ENCODE measurements at places on chromosomes 4 and X.

DNA sequence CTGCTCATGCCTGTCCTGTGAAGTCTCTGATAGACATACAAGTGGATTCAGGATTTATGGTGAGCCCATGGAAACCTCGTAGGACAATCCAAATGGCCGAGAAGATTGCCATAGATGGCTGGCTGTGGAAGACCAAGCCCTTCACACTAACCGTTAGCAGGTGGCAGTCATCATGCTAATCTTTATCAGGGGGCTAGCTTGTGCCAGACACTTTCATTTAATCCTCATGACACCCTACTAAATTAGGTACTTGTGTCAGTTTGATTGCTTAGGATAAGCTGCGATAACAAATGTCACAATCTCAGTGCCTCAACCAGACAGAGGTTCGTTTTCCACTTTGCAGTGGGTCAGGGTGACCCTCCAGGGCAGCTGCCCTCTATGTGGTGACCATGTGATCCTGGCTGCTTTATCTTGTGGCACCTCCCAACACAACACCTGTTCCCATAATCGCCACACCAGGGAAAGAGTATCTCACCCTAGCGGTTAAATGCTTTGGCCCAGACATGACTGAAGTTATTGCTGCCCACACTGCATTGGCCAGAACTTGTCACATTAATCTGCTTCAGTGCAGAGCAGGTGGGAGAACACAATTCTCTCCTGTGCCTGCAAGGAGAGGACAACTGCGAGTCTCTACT is 60.8 kb downstream of the REPS2 start:
- DNase-seq = no peak

GRCh38 chr4:89196745-89197144 is 85.4 kb downstream of the TIGD2 start:
- DNase-seq = no peak

GRCh38 chr4:110660755-110661154 is 37.9 kb upstream of the PITX2 start:
- DNase-seq = no peak

- no peak for DNase-seq
These were observed 26.0 kb upstream of the RASL11B start for GRCh38 chr4:52836120-52836519.

- DNase-seq = no peak
These were observed 21.1 kb upstream of the WDR17 start for GRCh38 chr4:176044589-176044951.

DNA sequence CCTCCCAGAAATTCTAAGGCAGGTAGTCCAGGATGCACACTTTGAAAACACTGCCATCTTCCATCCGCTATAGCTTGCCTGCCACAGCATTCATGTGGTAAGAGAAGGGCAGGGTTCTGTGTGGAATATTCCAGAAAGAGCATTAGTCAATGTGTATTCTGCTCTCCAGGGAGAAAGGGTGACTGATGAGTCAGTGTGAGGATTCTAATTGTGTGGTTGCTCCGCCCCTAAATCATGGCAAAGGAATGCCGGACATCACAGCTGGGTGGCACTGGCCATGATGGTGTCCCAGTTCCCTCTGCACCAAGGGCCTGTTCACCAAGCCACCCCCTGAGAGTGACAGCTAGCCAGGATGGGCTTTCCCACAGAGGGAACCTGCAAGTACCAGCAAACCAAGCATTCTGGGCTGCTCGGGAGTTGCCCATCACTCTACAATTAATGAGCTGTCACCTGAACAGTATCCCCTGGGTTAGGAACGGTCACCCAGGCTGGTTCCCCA is 9.5 kb downstream of the IDS start:
- no peak for DNase-seq

GRCh38 chr4:178395798-178396197 is 953.6 kb upstream of the AGA start:
- no peak for DNase-seq

DNA sequence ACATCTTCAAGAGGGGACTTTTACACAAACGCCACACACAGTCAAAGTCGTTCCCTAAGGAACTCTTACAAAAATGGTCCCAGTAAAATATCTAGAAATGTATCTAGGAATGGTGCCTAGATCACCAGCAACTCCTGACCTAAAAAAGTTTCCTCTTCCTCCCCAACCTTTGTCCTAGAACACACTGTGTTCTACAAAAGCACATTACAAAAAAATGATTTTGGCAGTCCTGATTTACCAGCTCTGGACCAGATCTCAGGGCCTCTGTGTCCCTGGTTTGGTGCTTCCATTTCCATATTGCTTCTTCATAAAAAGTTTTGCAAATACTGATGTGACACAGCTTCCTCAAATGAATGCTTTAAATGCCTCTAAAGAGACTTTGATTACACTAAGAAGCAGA is 55.0 kb downstream of the LNX1 start:
- no peak for DNase-seq

- DNase-seq = no peak
These were observed 43.4 kb downstream of the IDS start for GRCh38 chrX:149461746-149462145.

DNA sequence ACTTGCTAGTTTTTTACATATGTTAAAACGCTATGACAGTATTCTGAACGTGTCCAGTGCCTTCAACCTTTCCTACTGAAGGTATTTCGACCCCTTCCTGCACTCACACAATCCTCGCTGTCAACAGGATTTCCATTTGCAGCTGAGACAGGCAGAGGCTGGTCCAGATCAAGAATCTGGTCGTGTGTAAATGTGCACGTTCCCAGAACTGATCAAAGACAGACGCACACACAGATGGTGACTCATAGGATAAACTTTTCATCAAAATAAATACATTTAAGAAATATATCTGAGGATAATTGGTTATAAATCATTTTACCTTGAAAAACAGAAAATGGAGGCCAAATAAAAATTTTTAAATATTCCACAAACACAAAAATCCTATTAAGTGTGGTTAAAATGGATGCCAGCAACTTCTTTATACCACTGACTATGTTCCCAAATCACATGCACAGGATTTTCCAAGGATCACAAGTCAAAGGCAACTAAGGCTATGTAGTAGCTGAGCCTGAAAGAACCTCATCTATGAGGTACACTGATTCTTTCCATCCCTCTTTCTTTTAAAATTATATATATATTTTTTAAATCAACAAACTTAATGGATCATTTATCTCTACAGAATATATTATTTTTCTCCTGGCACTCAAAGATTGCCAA is 85.9 kb downstream of the RNF150 start:
- no peak for DNase-seq

GRCh38 chr4:84792366-84793301 is 173.9 kb downstream of the WDFY3 start:
- no peak for DNase-seq

GRCh38 chr4:25030277-25031076 is at the start of gene LGI2:
Gene LGI2, minus strand, starts transcription at chr4:25030946. Its CDS starts 253 bp downstream, at chr4:25030693.
- peak; percentile 71 for DNase-seq

- DNase-seq = no peak
These were observed 360.2 kb downstream of the GLUD2 start for GRCh38 chrX:121407627-121408026.

DNA sequence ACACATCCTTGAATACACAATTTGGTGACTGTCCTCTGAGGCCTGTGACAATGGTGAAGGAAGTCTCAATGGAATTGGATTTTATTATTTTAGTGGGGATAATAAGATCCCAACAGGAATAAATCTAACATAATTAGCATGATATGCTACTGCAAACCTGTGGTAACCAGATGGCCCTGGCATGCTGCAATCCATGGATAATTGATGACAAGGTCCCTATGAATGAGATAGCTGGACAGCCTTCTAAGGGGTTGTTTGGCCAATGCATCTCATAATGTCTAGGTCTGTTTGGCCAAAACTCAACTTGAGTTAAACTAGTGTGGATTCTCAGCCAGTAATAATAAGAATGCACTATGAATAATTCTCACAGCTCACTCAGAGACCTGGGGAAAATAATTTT is 145.3 kb upstream of the GALNTL6 start:
- no peak for DNase-seq

- no peak for DNase-seq
These were observed 29.1 kb downstream of the TTC29 start for GRCh38 chr4:146916479-146917076.

DNA sequence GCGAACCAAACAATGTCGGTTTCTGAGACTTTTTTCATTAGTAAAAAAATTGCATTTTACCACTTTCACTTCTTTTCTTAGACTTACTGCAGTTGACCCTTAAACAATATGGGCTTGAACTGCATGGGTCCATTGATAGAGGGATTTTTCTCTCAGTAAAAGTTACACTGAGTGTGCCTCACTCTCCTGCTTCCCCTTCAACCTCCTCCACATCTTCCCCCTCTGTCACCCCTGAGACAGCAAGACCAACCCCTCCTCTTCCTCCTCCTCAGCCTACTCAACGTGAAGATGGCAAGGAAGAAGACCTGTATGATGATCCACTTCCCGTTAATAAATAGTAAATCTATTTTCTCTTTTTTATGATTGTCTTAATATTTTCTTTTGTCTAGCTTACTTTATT is 43.4 kb downstream of the TEC start:
- no peak for DNase-seq

DNA sequence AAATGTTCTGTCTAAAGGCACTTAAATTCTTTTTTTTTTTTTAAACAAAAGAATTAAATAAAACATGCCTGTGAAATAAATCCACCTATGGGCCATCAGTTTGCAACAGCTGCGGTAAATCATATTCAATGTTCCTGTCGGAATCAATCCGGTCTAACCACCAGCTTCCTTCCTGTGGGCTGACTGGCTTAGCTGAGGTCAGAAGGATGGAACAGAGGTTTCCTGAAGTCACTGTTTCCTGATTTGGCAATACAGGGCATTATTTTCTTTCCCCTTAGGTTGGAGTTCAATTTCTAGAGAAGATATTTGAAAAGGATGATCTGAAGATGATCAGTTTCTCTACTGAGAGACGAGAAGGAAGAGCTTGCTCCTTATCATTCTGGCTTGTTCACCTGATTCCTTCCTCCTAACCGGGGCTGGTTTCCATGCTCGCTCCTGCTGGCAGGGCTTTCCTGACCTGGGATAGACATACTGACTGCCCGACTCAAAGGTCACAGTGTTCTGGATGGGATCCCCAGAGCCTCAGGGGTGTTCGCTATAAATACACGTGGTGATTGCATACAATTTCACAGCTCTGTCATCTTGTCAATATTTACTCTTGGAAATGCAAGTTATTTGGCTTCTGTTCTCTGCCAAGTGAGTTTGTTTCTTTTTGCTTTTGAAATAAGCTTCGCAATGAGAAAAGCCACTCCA is 21.7 kb downstream of the PDLIM3 start:
- peak; percentile 25 for DNase-seq

GRCh38 chr4:79141530-79141929 is 184.3 kb downstream of the NAA11 start:
- no peak for DNase-seq

- no peak for DNase-seq
These were observed 71.6 kb downstream of the PPARGC1A start for GRCh38 chr4:23818097-23818885.

- DNase-seq = no peak
These were observed 4.3 kb upstream of the HAUS7 start for GRCh38 chrX:153474718-153475117.

- DNase-seq = no peak
These were observed 24.2 kb downstream of the ATP5ME start for GRCh38 chr4:649751-650310.

GRCh38 chr4:17058536-17058915 is 160.1 kb upstream of the LDB2 start:
- no peak for DNase-seq

DNA sequence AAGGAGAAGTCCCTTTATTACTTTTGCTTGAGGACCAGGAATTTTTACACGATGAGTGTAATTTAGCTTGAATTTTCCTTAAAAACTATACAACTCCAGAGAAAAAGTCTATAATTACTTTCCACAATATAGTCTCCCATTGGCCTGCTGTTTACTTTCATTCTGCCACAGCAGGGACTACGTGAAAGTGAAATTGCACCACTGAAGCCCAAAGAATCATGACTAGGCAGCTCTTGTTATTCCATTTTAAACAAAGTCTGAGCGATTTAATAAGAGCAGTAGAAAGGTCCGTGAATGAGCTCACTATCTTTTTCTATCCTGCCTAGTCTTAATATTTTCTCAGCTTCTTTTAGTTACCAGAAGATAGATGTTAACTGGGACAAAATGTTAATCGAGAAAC is 68.6 kb downstream of the ADGRG4 start:
- no peak for DNase-seq

DNA sequence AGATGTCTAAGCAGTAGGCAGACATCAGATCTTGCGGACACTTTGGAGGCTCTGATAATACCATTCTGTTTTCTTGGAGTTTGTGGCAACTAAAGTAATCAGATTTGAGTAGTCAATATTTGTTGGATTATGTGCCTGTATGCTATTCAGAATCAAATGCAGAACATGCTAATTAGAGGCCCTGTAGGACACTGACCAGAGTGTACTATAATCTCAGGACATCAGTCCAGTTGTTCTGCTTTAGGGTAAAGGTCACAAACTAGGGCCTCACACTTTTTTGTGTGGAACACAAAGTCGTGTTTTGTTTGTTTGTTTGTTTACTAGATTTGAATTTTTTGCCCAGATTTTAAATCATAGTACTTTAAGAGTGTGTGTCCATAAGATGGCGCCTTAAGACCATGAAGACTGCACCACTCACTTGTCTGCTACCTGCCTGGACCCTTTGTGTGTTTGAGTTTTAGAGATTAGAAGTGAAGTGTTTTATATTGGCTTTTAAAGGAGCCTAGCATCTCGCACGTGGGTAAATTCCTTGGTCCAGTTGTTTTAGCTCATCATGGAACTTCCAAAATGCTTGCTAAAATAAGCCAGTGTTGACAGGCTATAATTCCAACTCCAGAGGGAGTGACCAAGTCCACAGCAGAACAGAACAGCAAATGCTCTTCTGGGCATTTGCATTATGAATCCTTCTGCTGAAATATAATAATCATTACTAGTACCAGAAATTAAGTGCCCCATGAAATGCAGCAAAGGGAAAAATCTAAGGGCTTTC is 34.7 kb downstream of the IL13RA1 start:
- DNase-seq = no peak

- DNase-seq = no peak
These were observed 196.3 kb upstream of the MAB21L2 start for GRCh38 chr4:150385606-150386005.

- DNase-seq = no peak
These were observed 806 bp upstream of the CD99L2 start for GRCh38 chrX:150899191-150899757.

DNA sequence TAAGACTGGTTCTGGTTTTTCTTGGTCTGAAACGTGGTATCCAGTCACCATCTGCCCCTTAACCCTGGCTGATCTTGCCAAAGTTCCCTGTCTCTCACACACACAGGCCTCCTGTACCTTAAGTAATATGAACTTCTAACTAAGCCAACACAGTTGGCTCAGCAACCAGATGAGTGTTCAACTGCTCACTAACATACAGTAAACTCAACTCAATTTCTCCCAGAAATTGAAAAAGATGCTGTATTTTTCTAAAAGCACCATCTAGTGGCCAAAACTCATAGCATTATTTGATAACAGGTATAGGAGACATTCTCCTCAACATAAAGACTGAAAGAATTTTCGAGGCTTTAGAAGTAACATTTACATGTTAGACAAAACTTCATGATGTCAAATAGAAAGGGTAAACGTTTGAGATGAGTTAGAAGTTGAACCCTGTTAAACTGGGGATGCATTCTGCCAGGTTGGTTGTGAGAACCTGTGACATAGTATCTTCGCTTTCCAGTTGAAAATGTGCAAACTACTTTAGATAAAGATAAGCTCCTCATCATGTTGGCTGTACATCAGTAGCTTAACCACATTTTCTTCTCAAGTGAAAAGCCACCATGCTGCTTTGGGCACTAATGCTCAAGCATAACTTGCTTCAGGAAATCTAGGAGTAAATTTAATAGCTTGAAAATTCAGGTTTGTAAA is 31.2 kb downstream of the CCNI start:
- DNase-seq = no peak
